ENCODE measurements at places on chromosomes 6 and 20.

DNA sequence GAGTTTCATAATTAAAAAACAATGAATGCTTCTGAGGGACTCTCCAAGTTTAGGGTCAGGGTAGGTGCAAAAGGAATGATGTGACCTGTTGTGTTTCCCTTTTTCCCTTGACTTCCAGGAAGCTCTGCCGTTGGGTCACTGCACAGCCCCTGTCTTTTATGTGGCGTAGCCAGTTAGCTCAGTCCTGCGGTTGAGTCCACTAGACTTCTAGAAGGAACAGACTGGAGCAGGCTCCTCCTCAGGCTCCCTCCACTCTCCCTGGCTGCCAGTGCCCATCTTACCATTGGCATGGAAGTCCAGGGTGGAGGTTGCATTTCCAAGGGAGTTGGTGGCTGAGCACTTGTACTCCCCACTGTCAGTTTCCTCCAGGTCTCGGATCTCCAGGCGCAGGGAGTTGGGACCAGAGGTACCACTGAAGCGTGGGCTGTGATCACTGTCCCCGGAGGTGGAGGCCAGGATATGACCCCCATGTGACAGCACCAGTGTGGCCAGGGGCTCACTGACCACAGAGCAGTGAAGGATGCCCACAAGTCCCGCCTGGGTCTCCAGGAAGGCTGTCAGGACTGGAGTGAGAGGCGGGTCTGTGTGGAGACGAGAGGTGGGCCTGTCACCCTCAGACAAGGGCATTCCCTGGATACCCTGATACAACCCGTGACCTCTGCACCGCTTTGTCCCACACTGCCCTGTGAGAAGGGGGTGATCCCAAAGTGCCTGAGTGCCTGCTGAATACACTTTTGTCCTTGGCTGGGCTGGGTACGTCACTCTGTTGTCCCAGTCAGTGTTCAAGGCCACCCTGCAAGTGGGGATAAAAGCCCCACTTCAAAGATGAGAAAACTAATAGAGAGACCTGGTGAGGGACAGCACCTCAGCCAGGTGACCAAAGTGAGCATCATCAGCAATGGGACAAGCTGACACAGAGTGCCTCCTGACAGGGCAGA is 11.1 kb downstream of the SIGLEC1 start:
- DNase-seq, result no peak

GRCh38 chr6:6039946-6040509 is 33.3 kb upstream of the NRN1 start:
- no peak for DNase-seq

- no peak for DNase-seq
Measured at GRCh38 chr6:14083751-14084150, 33.8 kb upstream of the CD83 start.

DNA sequence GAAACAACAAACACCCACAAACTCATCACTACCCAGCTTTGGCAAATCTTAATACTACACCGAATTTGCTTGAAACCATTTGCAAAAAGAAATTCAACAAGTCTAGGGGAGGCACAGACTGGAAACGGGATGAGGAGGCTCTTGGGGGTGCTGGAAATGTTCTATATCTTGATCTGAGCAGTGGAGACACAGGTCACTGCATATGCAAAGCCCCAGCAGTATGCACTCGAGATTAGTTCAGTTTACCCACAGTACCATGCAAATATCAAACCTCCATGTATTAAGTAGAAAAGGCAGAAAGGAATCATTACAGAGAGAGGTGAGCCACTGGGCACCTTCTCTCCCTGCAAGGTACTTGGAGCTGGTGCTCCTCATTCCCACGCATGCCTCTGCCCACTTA is 75.9 kb downstream of the PREX1 start:
- no peak for DNase-seq

- DNase-seq, result no peak
Measured at GRCh38 chr6:5663259-5663658, 343.5 kb downstream of the NRN1 start.

DNA sequence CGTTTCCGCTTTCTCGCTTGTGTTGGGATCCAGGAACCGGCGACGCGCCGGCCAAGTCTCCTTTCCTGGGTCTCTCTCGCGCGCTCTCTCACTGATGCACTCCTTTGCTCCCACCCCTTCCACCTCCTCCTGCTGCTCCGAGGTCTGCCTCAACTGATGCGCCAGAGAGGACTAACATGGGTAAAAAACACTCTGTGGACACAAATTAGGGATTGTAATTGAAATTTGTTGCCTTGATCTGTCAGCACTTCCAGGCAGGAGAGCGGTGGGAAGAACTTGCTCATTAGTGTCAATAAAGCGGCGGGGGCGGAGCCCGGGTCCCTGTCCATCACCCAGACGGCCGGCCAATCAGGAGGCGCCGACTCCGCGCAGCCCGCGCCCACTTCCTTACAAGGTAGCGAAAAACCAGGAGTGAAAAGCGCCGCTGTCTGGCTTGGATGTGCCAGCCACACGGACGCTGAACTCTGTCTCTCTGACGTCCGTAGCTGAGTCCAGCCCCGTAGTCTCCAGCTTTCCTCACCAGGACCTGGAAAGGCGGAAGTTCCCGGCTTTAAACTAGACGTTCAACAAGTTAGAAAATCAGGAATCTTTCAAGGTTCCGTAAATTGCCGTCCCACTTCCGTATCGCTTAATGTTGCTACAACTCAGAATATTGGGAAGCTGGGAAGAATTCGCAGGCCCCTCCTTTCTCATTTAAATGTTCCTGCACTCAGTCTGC is at the start of gene TBX18:
Gene TBX18, minus strand, starts transcription at position 267 of the 718 bp plus-strand sequence. CDS start 417 bp downstream, outside the sequence.
- DNase-seq, result no peak

DNA sequence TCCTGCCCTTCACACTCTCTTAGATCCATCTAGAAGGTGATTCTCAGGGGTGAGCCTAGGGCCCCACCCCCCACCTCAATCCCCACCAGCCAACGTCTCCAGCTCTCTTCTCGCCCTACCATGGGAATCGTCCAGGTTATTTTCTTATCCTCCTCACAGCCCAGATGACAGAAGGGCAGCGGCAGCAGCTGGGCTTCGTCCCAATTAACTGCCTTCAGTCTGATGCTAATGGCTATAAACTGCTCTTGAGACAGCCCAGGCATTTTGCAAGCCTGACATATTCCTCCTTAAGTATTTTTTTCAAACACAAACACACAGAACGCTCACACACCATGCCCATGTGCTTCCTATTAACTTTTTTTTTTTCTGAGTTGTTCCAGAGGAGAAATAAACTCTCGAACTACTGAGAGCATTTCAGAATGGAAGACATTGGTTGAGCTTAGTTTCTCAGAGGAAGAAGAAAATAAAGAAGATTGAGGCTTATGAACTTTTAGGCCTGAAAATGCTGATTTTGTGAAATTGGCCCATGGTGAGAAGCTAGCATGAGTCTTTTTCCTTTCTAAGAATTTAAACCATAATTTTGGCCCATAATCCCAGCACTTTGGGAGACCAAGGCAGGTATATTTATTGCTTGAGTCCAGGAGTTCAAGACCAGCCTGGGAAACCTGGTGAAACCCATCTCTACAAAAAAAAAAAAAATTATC is 124.6 kb downstream of the EYA2 start:
- no peak for DNase-seq

DNA sequence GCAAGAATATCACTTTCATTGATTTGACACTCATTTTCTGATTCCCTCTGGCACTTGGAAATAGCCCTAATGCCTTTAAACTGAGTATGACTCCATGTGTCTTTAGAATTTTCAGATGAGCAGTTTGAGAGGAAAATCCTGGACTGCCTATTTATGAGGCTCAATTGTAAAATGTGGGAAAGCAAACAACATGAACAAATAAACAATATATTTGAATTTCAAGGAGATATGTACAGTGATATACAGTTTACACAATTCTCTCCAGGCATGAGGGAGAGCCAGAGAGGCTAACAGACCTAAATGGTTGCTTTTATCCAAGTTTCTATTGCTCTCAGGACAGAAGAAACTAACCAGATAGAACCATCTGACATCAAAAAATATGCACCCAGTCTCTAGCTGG is 748.2 kb upstream of the NRSN1 start:
- no peak for DNase-seq

- no peak for DNase-seq
Measured at GRCh38 chr6:88220493-88220892, 54.3 kb upstream of the CNR1 start.

GRCh38 chr6:132490478-132491204 is 22.3 kb downstream of the STX7 start:
- DNase-seq, result no peak
